ENCODE measurements at places on chromosomes 12 and 14.

GRCh38 chr12:47286676-47287075, 206.9 kb upstream of the AMIGO2 start:
- no peak for DNase-seq

DNA sequence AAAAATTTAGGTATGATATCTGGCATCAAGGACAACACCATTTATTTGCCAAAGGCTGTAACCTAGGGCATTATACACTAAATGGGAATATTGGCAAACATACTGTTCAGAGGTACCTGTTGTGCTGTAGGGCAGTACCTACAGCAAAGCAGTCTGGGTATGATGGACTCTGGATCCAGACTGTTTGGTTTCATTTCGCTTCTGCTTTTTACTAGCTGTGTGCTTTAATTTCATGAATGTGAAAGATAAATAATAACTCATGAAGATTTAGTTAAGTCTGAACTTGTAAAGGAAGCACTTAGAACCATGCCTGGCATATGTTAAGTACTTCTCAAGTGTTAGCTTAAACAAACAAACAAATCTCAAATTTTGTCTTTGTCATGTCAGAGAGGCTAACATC, 17.7 kb upstream of the SLC38A2 start:
- no peak for DNase-seq

DNA sequence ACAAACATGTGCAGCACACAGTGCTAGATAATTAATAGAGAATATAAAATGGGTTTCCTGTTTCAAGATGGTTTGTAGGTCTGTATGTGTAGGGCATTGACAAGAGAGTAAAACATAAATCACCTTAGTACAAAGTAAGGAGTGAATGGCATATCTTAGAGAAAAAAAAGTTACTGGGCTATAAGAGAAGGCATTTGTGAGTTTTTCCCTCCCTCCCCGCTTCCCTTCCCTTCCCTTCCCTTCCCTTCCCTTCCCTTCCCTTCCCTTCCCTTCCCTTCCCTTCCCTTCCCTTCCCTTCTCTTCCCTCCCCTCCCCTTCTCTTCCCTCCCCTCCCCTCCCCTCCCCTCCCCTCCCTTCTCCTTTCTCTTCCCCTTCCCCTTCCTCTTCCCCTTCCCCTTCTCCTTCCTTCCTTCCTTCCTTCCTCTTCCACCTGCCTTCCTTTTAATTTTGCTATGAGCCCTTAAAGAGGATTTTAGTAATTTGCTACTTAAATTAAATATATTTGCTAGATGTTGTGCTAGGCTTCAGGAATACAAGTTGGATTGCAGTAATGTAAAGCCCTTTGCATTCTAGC, 57.1 kb downstream of the LRRK2 start:
- DNase-seq, result no peak

- peak; percentile 79 for DNase-seq
Observed at GRCh38 chr14:74955229-74956026, at the start of gene PGF. PGF (minus strand) TSS chr14:74955597; CDS start chr14:74955242, 355 bp downstream.

DNA sequence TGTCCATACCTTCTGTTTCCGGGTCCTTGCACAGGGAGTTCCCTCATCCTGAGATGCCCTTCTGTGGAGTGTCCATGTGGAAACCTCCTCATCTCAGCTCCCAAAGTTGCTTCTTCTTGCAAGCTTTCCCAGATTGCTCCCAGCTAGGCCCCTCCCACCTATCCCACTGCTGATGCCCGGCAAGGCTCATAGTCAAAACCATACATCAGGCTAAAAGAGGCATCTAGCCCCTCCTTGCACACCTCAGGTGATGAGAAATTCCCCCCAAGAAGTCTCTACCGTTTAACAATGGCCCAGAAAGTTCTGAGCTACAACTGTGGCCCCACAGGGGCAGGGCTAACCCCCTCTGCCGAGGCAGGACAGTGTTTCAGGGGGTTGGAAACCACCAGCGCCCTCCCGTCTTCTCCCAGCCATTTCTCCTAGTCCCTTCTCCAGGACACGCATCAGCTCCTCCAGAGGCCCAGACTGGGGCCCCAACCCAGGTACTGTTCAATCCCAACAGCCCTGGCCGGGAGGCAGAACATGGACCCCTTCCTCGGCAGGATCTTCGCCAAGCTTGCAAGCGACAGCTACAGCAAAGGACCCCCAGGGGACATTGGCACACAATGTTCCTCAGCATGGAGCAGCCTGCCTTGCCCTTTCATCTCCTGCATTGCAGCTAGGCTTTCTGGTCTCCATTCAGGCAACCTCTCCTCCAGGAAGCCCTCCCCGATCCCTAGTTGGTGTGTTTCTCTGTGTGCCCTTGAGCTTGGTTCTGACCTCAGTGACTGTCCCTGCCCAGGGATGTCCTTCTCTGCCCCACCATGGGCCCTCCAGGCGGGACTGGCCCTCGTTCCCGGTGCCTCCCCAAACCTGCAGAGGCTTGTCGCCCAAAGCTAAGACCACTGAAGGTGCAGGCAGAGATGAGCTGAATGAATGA, 4.5 kb upstream of the BEGAIN start:
- DNase-seq, result peak; percentile 59

GRCh38 chr12:56010111-56010570, 10.7 kb upstream of the IKZF4 start:
- no peak for DNase-seq

GRCh38 chr12:1837541-1838204, 17.3 kb downstream of the LRTM2 start:
- DNase-seq, result no peak

DNA sequence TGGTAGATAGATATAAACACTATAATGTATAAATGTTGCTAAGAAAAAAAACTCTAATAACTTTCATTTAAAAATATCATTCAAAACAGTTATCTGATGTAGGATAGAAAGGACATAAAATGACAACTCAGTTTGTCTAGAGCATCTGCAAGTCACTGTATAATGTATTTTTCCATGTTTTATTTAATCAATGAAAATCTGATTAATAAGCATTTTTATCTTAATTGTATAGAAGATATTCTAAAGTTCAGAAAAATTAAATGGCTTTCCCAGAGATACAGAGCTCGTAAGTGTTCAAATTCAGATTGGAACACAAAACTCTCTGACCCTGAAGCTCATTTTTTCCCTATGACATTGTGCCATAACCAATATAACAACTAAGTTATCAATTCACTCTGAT, 295.9 kb upstream of the DCN start:
- DNase-seq, result no peak

DNA sequence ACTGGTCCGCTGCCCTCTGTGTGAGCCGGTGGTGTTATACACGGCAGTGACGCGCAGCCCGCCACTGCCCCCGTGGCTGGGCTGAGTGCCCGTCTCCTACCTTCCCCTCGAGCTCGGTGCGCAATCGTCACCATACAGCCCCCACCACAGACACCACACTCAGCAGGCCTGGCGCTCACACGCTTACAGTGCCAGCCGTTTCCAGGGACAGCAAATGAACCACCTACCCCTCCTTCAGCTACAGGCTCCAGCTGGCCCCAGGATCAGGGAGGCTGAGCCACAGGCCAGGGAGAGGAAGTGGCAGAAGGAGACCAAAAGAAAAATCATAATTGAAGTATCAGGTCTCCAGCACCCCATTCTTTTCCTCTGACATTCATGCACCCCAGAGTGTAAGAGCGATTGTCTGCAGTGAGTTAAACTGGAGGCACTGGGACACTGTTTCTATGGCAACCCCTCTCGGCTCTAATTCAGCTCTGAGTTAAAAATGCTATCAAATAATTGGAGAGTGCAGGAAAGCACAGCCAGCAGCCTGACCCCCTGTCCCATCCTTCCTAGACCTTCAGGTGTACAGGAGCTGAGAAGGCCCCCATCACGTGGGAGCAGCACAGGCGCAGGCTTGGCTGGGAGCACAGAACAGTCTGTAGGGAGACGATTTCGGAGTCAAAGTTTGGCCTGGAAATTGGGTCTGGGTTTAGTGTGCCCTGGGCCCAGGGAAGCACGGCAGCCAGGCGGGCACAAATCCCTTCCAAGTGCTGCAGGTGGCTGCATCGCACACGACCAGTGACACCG, 18.0 kb downstream of the LRTM2 start:
- DNase-seq, result no peak

- DNase-seq, result no peak
Observed at GRCh38 chr14:24060984-24061913, 9.4 kb downstream of the CARMIL3 start.
